ENCODE measurements at places on chromosomes 13 and 19.

DNA sequence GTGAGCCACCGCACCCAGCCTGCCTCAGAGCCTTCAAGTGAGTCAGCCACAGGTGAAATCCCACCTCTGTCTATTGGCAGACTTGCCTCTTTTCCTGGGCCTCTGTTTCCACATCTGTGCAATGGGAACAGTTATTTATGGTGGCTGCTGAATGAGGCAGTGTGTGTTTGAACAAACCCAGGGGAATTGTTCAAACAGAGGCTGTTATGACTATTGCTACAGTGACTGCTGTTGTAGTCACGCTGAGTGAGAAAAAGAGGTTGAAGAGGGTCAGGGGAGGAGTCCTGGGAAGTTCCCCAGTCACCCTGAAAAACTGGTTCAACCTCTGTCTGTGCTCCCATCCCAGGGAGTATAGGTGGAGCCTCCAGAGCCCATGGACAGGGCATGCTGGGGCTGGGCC, at the start of gene CEACAM19:
Gene CEACAM19 (plus strand): TSS at position 83 of the 400 bp plus-strand sequence. CDS start 450 bp downstream, outside the sequence.
- no peak for DNase-seq

DNA sequence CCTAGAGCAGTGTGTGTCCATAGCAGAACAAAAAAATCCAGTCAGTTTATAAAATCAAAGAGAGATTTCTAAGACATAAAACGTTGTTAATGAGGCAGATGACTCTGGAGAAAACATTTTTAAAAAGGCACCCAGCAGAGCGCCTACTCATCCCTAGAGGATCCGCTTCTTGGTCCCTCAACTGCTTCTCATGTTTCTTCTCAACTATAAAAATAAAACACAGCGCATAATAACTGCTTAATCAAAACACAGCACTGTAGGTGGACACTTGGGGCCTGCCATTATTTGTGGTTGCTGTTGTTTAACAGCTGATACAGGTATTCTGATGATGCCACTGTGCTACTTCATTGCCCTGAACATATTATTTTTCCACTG, 347.9 kb downstream of the FGF9 start:
- DNase-seq, result no peak

GRCh38 chr13:93789058-93789457, 562.5 kb downstream of the GPC6 start:
- peak; percentile 14 for DNase-seq

GRCh38 chr13:109213714-109214113, 572.7 kb downstream of the IRS2 start:
- peak; percentile 20 for DNase-seq

GRCh38 chr13:27353166-27353583, 71.2 kb upstream of the GTF3A start:
- DNase-seq, result peak; percentile 72

DNA sequence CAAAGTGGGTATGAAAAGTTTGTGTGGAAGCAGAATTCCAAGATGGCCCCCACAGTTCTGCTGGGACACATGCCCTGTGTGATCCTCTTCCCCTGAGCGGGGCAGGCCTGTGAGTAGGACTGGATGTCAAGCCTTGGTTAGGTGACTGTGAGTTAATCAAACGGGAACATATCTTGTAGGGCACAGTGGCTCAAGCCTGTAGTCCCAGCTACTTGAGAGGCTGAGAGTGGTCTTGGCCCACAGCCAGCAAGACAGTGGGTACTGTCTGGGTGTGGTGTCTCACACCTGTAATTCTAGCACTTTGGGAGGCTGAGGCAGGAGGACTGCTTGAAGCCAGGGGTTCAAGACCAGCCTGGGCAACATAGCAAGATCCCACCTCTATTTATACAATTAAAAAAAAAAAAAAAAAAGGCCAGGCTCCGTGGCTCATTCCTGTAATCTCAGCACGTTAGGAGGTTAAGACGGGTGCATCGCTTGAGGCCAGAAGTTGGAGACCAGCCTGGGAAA, 6.4 kb downstream of the ZNF653 start:
- DNase-seq, result no peak

DNA sequence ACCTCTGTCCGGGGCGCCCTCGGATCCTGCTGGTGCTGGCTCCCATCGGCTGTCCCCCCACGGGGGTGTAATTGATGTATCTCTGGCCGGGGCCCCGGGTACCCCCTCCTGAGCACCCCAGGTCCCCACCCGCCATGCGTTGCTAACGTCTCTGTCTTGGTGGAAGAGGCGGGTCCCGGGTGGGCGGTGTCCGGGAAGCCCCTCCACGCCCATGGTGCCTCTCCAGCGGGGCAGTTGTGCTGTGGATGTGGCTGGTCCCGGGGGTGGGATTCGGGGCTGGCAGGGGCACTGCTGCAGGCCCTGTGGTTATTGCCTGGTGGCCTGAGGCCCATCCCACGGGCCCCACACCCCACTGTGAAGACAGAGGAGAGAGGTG, 4.9 kb downstream of the DIRAS1 start:
- no peak for DNase-seq

DNA sequence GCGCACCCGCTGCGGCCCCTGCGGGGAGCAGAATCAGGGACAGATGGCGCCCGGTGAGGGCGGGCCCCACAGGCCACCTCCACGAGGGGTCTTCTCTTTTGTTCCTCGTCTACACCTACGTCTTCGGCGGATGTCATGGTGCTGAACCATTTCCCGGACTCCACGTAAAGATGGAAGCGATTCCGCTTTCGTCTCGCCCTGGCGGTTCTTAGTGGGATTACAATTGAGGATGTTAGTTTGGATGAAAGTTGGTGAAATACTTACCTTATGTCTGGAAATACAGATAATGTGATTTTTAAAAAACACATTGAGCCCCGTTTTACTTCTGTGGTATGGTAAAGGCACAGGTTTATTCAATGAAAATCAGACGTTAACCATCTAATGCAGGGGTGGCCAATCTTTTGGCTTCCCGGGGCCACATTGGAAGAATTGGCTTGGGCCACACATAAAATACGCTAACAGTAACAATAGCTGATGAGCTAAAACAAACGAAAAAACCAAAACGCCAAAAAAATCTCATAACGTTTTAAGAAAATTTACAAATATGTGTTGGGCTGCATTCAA, 1.4 kb upstream of the ZMYM5 start:
- peak; percentile 78 for DNase-seq

- DNase-seq, result no peak
Measured at GRCh38 chr19:40144947-40145748, 46.1 kb upstream of the MAP3K10 start.

- peak; percentile 90 for DNase-seq
Measured at GRCh38 chr13:50365408-50366391, 350.5 kb downstream of the KCNRG start.

GRCh38 chr13:94515374-94515773, 35.9 kb upstream of the DCT start:
- DNase-seq, result no peak

Measured in kidney tubule cell (primary cell).